ENCODE measurements at places on chromosomes 3 and 15. TPM values are rescaled to one million over a fixed set of nuclear protein-coding genes. Genes with fewer than 3 reads are reported as not detected.

The TICRR gene
- under 0.01 TPM for total RNA-seq

The HIGD2B gene
- not detected for total RNA-seq

The TWF2 gene
- 43.5 TPM for total RNA-seq

The ILDR1 gene
- total RNA-seq = 11.6 TPM

DNA sequence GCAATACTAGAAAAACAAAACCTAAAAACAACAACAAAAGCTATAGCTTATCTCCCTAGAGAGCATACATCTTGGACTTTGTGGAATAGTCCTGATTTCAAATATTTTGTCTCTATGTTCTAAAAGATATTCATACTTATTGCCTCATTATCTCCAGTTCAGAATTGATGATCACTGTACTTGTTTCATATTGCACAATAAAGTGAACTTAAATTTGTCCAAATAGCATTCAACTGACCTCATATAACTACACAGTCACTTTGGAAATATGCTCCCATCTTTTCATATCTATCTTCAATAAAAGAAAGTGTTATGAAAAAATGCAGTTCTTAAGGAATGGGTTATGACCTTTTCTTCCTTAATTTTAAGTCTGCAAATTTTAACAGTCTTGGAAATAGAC is 228.6 kb upstream of the CMC1 start:
- H3K36me3 ChIP-seq = no peaks in the 10 kb centered on the region
- no peak overlapping the region for H3K27ac ChIP-seq
- H3K4me1 ChIP-seq = no peaks in the 10 kb centered on the region
- H3K4me3 ChIP-seq = no peak overlapping the region
- DNase-seq = no peak
- no peaks in the 10 kb centered on the region for H3K27me3 ChIP-seq

DNA sequence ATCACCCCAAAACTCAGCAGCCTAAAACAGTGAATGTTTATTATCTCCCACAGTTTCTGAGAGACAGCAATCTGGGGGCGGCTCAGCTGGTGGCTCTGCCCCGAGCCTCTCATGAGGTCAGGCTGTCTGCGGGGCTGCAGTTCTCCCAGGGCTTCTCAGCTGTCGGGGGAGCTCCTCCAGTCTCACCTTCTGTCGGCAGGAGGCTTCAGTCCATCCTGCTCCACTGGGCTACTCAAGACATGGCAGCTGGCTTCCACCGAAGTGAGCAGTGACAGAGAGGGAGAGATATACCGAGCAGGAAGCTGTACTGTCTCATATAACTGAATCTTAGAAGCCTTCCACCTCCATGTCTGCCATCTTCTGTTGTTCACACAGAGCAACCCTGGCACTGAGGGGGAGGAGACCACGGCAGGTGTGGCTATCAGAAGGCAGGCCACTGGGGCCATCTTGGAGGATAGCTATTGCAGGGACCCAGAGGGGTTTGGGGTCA is 72.8 kb upstream of the ITGA11 start:
- H3K27ac ChIP-seq = no peak overlapping the region
- H3K27me3 ChIP-seq = no peaks in the 10 kb centered on the region
- H3K4me3 ChIP-seq = no peak overlapping the region
- no peaks in the 10 kb centered on the region for H3K36me3 ChIP-seq
- DNase-seq = no peak
- no peaks in the 10 kb centered on the region for H3K4me1 ChIP-seq

- H3K4me1 ChIP-seq = no peaks in the 10 kb centered on the region
- no peaks in the 10 kb centered on the region for H3K36me3 ChIP-seq
- no peaks in the 10 kb centered on the region for H3K27me3 ChIP-seq
- DNase-seq = no peak
These were observed 19.3 kb upstream of the TMEM42 start for GRCh38 chr3:44842376-44842775.

DNA sequence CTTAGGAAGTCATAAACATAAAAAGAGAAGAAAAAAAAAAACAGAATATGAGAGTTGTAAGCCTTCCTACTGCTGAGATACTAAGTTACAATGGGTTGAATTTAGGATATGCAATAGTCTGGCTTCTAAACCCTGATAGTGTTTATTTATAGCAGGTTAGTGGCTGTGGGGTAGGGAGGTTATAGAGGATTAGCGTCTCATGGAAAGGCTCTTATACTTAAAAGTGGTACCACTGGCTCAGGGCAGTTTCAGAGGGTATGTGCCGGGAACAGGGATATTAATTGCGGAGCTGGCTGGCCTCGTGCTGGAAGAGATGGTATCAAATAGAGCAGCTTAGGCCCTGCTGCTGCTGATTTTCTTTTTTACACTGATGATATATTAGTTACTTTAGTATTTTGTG is 60.8 kb downstream of the PFN2 start:
- H3K27me3 ChIP-seq = no peaks in the 10 kb centered on the region
- DNase-seq = no peak
- no peak overlapping the region for H3K27ac ChIP-seq
- no peak overlapping the region for H3K4me3 ChIP-seq
- no peaks in the 10 kb centered on the region for H3K4me1 ChIP-seq
- H3K36me3 ChIP-seq = no peaks in the 10 kb centered on the region

GRCh38 chr3:144010371-144010770 is 38.7 kb downstream of the DIPK2A start:
- H3K27me3 ChIP-seq = no peaks in the 10 kb centered on the region
- H3K27ac ChIP-seq = no peak overlapping the region
- H3K4me1 ChIP-seq = no peaks in the 10 kb centered on the region
- H3K4me3 ChIP-seq = no peak overlapping the region
- DNase-seq = no peak

- no peaks in the 10 kb centered on the region for H3K36me3 ChIP-seq
- no peak overlapping the region for H3K4me3 ChIP-seq
- H3K27ac ChIP-seq = no peak overlapping the region
- H3K4me1 ChIP-seq = no peaks in the 10 kb centered on the region
- H3K27me3 ChIP-seq = no peaks in the 10 kb centered on the region
- DNase-seq = no peak
These were observed 39.0 kb downstream of the SHC4 start for GRCh38 chr15:48924528-48925393.

DNA sequence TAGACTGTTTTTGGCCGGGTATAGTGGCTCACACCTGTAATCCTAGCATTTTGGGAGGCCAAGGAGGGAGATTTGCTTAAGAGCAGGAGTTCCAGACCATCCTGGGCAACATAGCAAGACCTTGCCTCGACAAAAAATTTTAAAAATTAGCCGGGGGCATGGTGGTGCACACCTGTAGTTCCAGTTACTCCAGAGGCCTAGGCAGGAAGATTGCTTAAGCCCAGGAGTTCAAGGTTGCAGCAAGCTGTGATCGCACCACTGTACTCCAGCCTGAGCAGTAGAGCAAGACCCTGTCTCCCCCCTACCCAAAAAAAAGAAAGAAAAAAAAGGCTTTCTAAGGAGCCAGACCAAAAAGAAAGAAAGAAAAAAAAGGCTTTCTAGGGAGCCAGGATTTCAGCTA is 36.7 kb downstream of the TMOD3 start:
- DNase-seq = no peak
- no peak overlapping the region for H3K4me3 ChIP-seq
- H3K4me1 ChIP-seq = no peaks in the 10 kb centered on the region
- no peaks in the 10 kb centered on the region for H3K27me3 ChIP-seq

DNA sequence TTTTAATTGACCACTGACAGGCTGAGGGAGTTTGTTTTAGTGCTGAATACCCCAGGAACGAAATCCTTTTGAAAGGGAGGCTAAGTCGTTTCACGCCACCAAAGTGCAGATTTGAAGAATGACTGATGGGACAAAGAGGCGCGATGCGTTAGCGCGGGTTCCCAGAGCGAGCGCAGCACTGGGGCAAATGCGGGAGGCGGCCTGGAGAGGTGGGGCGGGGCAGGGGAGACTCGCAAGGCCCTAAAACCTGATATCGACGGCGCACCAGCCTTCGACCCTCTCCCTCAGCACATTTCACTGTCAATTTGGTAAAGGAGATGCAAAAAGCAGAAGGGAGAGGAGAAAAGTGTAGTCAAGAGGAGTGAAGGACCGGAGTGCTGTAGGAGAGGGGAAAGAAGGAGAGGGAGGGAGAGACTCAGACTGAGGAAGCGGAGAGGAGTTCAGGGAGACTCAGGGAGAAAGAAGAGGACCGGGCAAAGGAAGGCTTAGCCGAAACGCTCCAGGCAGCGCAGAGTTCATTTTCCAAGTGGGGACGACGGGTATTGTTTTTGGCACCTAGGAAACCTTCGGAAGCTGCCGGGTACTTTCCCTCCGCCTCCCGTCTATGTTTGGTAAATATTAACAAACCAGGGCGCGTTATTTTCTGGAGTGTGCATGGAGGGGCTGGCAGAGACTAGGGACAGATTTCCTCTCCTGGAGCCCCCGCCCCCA is 3.8 kb upstream of the FOXB1 start:
- H3K4me1 ChIP-seq = peaks cover 20% of the 10 kb centered on the region
- no peak for DNase-seq
- peaks cover 99% of the 10 kb centered on the region for H3K27me3 ChIP-seq
- H3K4me3 ChIP-seq = no peak overlapping the region
- H3K27ac ChIP-seq = no peak overlapping the region

- no peak overlapping the region for H3K4me3 ChIP-seq
- no peaks in the 10 kb centered on the region for H3K36me3 ChIP-seq
- H3K27ac ChIP-seq = no peak overlapping the region
- H3K4me1 ChIP-seq = no peaks in the 10 kb centered on the region
These were observed 123.4 kb upstream of the MB21D2 start for GRCh38 chr3:193040836-193041672.

GRCh38 chr3:157794771-157795170 is 291.6 kb upstream of the VEPH1 start:
- H3K4me1 ChIP-seq = no peaks in the 10 kb centered on the region
- no peaks in the 10 kb centered on the region for H3K36me3 ChIP-seq
- H3K27me3 ChIP-seq = no peaks in the 10 kb centered on the region
- DNase-seq = no peak
- no peak overlapping the region for H3K27ac ChIP-seq
- no peak overlapping the region for H3K4me3 ChIP-seq

DNA sequence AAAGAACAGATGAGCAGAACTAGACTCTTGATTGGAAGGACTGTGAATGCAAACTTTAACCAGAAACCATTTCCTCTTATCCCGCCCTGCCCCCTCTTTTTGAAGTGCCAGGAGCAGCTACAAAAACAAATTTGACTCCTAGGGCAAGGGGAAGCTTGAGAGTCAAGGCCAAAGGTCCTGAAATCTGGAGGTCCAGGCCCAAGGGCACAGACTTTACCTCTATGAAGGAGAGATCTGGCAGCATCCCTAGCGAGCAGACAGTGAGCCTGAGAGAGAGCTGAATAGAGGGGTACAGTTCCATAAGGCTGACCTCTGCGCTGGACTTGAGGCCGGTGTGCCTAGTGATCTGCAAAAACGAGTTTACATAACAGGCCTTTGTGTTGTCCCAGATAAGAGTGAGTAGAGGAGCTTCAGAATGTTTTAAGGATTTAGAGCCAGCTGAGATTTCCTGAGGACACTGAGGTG is 5.1 kb downstream of the RAB43 start:
- H3K27me3 ChIP-seq = no peaks in the 10 kb centered on the region
- H3K4me1 ChIP-seq = peaks cover 71% of the 10 kb centered on the region
- H3K4me3 ChIP-seq = no peak overlapping the region
- H3K36me3 ChIP-seq = no peaks in the 10 kb centered on the region

Data from thyroid gland (tissue), 4 donors.